ENCODE measurements at places on chromosomes 3 and 15. TPM values are rescaled to one million over a fixed set of nuclear protein-coding genes. Genes with fewer than 3 reads are reported as not detected.
A peak's percentile ranks its signal among the peaks of the same experiment; 100 is the strongest.

GRCh38 chr3:178966299-178967176 lies 105.1 kb downstream of the ZMAT3 start:
- DNase-seq, result peak; percentile 82

GRCh38 chr15:41881920-41882688 lies 11.7 kb downstream of the SPTBN5 start:
- DNase-seq, result no peak

DNA sequence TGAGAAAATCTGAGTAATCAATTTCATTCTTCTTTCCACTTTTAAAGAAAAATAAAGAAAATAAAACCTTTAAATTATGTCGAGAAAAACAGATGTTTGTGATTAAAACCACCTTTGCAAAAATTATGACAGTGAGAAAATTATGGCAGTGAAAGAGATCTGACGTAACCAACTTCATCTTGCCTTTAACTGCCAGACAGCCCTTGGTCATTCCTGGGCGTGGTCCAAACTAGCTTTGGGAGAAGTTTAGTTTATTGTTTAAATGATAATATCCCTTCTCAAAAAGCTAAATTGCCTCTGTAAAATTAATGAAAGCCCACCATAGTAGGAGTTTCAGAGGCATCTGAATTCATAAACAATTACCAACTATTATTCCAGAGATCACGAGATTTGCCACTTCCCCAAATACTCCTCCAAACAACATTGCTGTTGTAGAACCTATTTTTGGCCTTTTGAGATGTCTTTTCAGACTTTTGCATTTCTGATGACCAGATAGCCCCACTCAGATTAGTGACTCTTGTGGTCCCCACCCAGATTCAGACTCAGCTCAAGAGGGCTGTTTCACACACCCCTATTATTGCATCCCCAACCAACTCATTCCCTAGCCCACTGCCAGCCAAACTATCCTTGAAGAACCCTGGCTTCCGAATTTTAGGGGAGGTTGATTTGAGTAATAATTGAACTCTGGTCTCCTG lies 664.4 kb upstream of the CBLB start:
- no peak for DNase-seq

DNA sequence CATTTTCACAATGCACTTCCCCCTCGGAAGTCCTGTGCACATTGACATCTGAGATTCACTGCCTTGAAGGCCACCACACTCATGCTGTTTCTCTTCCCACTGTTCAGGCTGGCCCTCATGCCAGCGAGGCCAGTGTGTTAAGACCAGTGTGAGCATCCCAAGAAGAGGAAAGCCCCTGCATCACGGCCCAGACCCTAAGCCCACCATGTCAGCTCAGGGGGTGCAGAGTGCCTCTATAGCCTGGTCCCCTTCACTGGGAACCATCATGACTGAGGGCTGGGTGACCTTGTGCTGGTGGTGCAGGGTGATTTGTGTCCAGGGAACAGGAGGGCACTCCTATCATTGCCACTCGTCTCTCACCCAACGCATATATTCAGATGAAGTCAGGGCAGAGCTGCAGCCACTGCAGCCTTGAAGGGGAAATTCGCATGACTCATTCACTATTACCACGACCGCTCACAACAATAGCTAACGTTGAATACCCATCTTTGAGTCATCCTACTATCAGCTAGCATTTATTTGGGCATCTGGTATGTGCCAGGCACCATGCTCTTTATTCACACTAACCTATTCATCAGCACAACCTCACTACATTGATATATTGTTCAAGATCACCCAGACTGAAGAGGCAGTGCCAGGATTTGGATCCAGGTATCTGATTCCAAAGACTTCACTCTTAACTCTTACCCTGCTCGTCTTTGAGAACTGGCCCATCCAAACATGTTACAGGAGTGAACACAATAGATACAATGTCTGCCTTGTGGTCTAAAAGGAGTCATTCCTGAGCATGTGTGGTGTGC lies 58.8 kb upstream of the SLC6A11 start:
- DNase-seq, result peak; percentile 25

DNA sequence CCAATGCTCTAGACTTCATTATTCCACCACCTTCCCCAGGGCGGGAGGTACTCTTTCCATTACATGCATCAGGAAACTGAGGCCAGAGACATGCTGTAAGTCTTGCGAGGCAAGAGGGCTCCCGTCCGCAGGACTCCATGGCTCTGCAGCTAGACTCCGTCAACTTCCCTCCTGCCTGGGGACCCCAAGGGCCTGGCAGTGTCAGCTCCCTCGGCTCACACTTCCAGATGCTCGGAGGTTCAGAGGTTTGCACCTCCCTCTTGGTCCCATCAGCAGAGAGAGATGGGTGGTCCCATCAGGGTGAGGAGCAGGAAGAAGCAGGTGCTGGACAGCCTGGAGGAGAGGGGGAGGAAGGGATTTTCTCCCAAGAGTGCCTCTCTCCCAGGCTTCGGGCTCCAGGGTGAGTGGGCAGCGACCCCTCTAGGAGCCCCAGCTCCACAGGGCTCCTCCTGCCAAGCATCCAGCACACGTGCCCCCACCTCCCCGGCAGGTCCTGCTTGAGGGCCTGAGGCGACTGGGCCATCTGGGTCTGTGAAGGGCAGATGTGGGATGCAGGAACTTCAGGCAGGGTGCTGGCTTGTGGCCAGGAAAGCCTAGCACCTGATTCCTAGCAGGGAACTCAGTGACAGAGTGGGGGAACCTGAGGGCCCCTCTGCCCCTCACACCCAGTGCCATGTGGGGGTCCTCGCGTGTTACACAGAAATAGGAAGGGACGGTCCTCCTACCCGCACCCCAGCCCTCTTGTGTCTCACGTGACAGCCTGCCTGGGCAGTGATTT lies 9.3 kb downstream of the PAK6 start:
- DNase-seq, result no peak

- no peak for DNase-seq
Observed at GRCh38 chr15:39808909-39809308, 26.3 kb upstream of the FSIP1 start.

DNA sequence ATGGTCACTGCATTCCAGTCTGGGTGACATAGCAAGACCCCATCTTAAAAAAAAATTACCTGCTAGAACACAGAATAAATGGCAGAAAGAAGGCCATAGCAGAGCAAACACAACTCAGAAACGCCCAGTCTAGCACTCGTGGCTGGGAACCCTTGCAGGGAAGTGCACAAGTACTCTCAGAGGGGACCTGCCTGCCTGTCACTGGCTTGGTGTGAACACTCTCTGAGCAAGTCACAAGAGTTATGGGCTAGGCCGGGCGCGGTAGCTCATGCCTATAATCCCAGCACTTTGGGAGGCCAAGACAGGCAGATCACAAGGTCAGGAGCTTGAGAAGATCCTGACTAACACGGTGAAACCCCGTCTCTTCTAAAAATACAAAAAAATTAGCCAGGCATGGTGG lies 17.2 kb downstream of the SFMBT1 start:
- DNase-seq, result no peak

DNA sequence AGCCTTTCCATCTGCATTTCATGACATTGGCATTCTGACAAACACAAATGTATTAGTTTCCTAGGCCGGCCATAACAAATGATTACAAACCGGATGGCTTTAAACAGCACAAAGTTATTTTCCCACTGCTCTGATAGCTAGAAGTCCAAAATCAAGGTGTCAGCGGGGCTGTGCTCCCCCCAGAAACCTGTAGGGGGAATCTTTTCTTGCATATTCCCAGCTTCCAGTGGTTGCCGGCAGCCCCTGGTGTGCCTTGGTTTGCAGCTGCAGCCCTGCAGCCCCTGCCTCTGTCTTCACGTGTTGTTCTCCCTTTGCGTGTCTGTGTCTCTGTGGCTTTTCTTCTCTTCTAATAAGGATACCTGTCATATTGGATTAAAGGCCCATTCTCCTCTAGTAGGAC lies 79.0 kb upstream of the CDV3 start:
- no peak for DNase-seq

GRCh38 chr3:178455226-178455625 lies 81.0 kb upstream of the KCNMB2 start:
- no peak for DNase-seq

GRCh38 chr3:141170678-141171295 lies 60.8 kb upstream of the PXYLP1 start:
- no peak for DNase-seq

DNA sequence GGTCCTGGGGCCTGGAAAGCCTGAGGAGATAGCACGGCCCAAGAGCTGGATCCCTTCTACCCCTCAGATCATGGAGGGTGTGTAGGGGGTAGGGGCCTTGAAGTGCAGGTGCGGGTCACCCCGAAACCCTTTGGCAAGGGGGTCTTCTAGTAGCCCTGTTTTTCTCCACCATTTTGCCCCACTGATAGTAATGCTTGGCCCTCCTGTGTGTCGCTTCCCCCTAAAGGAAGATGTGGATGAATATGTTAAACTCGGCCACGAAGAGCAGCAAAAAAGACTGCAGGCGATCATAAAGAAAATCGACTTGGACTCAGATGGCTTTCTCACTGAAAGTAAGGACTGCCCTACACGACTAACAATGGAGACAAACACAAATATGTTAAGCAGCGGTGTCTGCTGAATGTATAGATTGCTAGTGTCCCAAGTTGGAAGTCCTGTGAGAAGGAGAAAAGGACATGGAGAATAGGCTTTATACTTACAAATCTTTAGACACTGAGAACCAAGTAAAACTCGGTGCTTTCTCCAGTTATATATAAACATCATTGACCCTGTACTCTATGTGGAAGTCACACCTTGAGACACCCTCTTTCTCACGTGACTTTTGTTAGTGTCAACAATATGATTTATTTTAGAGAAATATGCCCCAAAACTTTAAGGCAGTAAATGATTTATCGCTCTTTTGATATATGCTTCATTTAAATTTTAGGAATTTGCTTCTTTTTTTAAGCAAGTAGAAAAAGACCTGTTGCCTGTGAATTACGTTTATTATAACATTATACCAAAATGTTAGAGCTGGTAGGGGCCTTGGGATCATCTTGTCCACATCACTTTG lies 802 bp downstream of the RCN2 start:
- DNase-seq, result no peak

- DNase-seq, result no peak
Observed at GRCh38 chr3:143596957-143597642, 251.2 kb downstream of the SLC9A9 start.

- DNase-seq, result no peak
Observed at GRCh38 chr15:60004009-60004845, at the start of gene FOXB1. Gene FOXB1, plus strand, starts transcription at chr15:60004311. Its CDS starts 653 bp downstream, at chr15:60004964.

DNA sequence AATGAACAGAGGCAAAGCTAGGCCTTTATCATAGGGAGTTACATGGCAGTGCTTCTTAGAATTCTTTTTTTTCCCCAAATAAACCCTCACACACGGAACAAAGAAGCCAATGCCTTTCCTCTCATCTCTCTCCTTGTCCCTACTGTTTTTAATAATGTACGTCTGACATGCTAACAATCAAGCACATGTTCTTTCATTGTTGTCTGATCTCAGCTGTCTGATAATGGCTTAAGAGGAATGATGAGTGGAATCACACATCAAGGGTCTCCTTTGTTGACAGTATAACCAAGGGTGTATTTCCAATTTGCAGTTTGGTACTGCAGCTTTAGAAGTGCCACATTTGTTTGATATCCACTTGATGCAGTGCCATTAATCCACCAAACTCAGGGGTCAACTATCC lies 34.8 kb upstream of the EPHA3 start:
- DNase-seq, result no peak

GRCh38 chr3:30145281-30145680 lies 461.1 kb upstream of the TGFBR2 start:
- DNase-seq, result no peak

DNA sequence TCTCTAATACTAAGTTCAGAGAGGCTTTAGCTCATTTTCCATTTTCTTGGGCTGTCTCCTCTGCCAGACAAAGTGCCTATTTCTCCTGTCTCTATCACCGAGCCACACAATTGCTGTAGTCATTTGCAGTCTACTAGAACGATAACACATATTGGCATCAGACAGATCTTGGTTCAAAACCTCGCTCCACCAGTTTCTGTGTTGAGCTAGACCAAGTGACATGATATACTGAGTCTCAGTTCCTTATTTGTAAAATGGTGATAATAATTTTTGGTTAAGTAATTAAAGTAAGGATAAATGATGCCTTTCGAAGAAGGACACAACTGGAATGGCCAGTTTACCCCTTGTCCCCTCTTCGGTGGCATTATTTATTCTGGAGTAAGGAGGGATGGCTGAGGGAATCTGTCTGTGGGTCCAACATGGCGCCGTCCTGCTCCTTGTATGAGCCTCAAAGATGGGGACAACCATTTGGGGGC lies 398 bp upstream of the RAB7A start:
- DNase-seq, result no peak

- DNase-seq, result no peak
Observed at GRCh38 chr15:25534293-25534692, 95.5 kb upstream of the UBE3A start.

- DNase-seq, result peak; percentile 85
Observed at GRCh38 chr3:60064210-60065178, 1014.7 kb upstream of the CFAP20DC start.

DNA sequence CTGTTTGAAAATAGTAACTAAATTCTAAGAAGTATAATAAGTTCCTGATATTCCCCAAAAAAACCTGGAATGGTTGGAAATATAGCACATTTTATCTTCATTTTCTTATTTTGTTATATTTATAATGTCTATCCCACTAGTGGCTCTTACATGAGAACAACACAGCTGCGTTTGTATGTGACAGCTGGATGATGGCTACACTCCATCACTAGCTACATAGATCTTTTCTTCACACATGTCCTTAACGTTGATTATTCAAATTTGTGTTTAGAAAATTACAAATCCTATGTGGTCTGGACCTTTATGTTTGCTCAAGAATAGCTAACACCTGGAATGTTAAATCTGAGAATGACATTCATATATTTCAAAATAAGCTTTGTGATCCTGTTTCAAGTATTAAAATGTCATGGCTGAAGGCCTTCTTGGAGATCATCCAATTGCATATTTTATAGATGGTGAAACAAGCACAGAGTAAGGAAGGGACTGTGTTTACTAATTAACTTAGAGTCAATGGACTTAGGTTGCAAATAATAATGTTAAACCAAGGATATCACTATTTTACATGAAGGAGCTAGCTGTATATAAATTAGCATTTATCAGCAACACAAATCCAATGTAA lies 60.8 kb downstream of the ATP13A5 start:
- peak; percentile 86 for DNase-seq

- DNase-seq, result no peak
Observed at GRCh38 chr3:194976049-194976451, 290.4 kb downstream of the FAM43A start.

DNA sequence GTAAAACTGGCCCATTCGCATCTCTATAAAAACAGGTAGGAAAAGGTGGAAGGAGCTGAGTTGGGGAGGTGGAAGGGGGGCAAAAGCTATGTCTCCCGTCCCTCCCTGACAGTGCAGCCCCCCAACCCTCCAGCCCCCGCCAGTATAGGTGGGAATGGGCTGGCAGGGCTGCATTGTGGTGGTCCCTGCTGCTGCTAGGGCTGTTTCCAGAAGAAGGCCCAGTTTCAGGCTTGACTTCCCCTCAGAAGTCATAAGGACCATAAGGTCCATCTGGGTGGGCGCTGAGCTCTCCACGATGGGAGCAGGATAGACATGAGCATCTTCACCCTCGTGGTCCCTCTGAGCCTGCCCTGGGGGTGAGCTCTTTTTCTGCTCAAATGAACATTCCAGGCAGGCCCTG lies 44.2 kb downstream of the APBA2 start:
- DNase-seq, result no peak

The SCAMP5 gene
- 0.69 TPM for total RNA-seq

The AMIGO3 gene
- not detected for total RNA-seq

The MKRN3 gene
- total RNA-seq, result not detected

The RTP1 gene
- not detected for total RNA-seq

The FBN1 gene
- 353 TPM for total RNA-seq

The KLHL40 gene
- not detected for total RNA-seq

The WDR93 gene
- total RNA-seq, result 1.2 TPM

The IMPG2 gene
- 0.35 TPM for total RNA-seq

The PDCD7 gene
- 18.4 TPM for total RNA-seq

The ESYT3 gene
- total RNA-seq, result 1.2 TPM

The ZBTB47 gene
- 39.2 TPM for total RNA-seq

The SERPINI2 gene
- total RNA-seq, result not detected

The CPN2 gene
- 0.05 TPM for total RNA-seq

Data from renal cortical epithelial cell (primary cell).